ENCODE measurements at places on chromosomes 12 and 14.

DNA sequence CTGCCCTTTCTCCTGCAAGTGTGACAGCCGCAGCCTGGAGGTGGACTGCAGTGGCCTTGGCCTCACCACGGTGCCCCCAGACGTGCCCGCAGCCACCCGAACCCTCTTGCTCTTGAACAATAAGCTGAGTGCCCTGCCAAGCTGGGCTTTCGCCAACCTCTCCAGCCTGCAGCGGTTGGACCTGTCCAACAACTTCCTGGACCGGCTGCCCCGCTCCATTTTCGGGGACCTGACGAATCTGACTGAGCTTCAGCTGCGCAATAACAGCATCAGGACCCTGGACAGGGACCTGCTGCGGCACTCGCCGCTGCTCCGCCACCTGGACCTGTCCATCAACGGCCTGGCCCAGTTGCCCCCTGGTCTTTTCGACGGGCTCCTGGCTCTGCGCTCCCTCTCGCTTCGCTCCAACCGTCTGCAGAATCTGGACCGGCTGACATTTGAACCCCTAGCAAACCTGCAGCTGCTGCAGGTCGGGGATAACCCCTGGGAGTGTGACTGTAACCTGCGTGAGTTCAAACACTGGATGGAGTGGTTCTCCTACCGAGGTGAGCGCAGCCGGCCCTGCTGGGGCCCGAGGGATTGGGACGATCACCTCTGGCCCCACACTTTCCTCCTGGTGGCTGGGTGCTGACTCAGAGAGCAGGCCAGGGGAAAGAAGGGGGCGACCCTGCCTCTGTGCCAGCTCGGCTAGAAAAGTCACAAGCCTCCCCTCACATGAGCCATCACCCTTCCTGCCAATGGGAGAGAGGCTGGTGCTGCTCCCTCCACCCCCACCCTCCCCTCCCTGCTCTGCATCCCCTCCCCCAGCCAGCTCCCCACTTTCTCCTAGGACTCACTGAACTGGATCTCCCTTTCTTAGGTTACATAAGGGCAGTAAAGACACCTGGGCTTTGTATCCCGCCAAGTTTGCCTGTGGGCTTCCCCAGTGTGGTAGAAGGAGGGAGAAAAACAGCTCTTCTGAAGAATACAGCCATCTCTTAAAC, 10.9 kb downstream of the LRTM2 start:
- peak; percentile 11 for DNase-seq

GRCh38 chr12:99767809-99768208, 120.3 kb downstream of the GARIN6 start:
- no peak for DNase-seq

DNA sequence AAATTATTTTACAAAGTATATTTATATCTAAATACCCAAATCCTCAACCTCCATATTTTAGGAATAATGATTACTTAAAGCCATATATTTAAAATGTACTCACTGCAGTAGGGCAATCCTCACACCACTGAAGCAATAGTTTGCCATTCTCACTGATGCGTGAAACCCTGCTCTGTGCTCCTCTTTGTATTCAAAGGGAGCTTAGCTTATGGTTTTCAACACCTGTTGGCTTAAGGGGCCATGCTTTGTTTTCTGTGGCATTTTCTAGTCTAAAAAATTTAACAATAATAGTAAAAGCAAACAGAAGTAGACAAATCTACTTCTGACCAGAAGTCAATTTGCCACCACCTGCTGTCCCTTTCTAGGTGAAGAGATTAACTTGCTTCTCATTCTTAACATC, 294.6 kb downstream of the FLRT2 start:
- DNase-seq = no peak

GRCh38 chr14:76391981-76392690, 16.2 kb downstream of the ESRRB start:
- DNase-seq = no peak

DNA sequence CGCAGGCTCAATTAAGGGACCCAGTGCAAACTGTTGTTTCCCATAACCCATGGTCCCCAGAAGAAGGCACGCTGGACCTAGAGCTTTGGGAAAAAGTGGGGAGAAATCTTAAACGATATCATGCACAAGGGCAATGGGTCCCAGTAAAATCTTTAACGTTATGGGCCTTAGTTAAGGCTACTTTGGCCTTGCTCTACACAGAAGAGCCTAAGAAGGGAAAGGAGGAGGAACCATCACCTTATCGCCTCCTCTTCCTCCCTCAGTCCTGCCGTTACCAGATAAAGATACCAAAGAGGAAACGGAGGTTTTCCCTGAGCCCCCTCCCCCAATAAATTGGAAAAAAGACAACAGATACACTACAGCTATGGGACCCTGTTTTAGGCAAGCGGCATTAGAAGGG, 116.9 kb downstream of the PPHLN1 start:
- no peak for DNase-seq

- DNase-seq = no peak
These were observed 181.3 kb downstream of the ZFP36L1 start for GRCh38 chr14:68611599-68611998.

- no peak for DNase-seq
These were observed 230.1 kb downstream of the FOXN3 start for GRCh38 chr14:89186856-89187376.

- DNase-seq = no peak
These were observed 159.7 kb upstream of the NTF3 start for GRCh38 chr12:5272018-5272785.

DNA sequence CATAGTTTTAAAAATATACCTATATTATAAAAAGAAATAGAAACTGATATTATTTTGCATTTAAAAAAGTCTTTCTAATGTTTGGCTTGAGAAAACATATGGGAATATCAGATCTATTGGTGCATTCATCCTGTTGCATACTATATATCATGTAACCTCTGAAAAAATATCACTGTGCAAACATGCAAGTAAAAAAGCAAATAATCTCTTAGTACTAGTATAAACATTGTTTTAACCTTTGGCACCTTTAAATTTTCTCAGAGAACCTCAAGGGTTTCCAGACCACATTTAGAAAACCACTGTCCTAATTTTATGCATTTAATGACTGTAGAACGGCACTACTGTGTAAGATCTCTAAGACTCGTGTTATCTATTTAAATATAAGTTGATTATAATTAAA, 416.8 kb downstream of the LRFN5 start:
- no peak for DNase-seq

DNA sequence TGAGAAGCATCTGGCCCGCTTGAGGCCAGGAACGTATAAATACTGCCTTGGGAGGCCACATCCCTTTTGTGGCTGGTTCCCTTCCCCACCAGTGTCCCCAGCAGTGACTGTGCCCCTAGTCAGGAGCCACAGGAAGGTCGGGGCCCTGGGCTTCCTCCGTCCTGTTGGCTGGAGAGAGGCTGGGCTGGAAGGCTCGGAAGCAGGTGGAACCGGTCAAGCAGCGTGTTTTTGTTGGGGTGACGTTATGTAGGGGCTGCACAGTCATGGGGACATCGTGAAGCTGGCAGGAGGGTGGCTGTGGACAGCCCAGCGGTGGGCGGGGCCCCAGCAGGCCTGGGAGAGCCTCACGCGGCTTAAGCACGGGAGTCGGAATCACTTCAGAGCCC, 10.1 kb downstream of the XRCC3 start:
- DNase-seq = no peak

GRCh38 chr12:1933342-1934051, 15.0 kb upstream of the CACNA2D4 start:
- no peak for DNase-seq

DNA sequence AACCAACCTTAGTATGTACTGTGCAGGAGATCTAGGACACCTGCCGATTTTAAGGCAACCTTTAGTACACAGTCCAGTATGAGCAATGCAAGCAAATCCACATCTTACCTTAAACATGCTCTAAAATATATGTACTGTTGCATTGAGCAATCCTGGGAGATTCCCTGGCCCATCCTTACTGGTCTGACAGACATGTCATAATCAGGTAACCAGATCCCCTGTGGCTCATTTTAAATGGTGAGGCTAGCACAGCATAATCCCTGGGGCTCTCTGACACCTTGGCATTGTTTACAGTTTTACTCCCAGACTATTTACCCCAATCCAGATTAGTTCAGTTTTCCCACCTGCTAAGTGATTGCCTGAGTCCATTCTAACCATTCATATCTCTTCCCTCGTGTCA, 15.1 kb downstream of the BMAL2 start:
- no peak for DNase-seq

GRCh38 chr14:22838631-22839041, 2.3 kb downstream of the MMP14 start:
- DNase-seq = no peak

GRCh38 chr12:50934371-50934851, 17.9 kb upstream of the HIGD1C start:
- no peak for DNase-seq

DNA sequence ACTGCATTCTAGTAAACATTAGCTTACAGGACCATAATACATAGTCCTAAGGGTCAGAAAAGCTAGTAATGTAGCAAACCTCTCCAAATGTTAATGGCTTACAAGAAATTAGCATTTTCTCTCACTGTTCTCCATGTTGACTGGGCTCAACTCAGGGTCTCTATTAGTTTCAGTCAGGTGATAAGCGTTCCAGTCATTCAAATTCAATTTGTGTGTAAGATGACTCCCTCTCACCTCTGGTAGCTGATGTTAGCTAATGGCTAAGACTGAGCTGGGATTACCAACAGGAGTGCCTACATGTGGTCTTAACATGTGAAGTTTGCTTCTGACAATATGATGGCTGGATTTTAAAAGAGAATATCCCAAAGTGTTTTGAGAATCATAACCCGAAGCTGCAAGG, 630.5 kb upstream of the USP15 start:
- DNase-seq = no peak

DNA sequence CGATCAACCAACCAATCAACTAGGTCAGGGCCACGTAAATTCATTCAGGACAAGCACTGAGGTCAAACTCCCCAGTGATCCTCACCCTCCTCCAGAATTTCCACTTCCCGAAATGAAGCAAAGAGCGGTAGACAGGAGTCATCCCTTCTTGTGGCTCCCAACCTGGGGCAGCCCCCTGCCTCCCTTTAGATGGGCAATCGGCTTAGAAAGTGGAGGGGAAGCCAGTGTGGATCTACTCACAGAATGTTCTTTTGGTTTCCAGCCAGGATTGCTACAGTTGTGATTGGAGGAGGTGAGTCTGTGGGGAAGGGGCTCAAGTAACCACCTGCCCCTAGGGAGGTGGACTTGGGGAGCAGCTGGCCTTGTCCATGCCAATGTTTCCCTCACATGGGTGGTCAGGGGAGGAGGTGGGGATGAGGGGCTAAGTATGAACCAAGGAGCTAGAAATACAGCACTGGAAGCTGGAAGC, 4.1 kb downstream of the IFI27 start:
- no peak for DNase-seq

GRCh38 chr14:41476526-41476925, 130.2 kb upstream of the LRFN5 start:
- DNase-seq = no peak

GRCh38 chr14:89625244-89625713, 208.2 kb upstream of the FOXN3 start:
- DNase-seq = no peak

GRCh38 chr12:89781946-89782550, 73.4 kb upstream of the ATP2B1 start:
- no peak for DNase-seq

DNA sequence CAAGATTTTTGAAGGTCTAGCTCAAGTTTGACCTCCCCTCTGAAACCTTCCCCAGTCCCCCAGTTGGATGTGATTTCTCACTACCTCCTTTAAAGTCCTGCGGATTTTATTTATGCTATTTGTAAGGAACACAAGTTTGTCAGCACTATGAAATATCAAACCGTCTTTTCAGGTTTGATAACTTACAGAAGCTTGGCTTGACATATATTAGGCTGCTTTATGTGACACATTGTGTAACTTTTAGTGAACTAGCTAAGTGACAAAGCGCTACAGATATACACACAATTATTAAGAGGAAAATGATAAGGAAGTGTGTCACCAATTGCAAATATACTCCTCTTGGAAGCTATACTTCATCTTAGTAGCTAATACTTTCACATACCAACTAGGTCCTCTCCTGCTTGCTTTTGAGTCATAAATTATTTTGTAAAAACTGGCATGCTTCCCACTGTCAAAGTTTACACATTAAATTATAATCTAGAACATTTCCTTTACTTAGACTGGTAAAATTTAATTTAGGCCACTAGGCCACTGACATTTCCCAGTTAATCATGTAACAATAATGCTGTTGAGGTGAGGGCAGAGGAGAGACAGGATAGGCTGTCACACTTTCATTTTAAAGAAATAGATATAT, 149.5 kb downstream of the TMTC3 start:
- DNase-seq = no peak

DNA sequence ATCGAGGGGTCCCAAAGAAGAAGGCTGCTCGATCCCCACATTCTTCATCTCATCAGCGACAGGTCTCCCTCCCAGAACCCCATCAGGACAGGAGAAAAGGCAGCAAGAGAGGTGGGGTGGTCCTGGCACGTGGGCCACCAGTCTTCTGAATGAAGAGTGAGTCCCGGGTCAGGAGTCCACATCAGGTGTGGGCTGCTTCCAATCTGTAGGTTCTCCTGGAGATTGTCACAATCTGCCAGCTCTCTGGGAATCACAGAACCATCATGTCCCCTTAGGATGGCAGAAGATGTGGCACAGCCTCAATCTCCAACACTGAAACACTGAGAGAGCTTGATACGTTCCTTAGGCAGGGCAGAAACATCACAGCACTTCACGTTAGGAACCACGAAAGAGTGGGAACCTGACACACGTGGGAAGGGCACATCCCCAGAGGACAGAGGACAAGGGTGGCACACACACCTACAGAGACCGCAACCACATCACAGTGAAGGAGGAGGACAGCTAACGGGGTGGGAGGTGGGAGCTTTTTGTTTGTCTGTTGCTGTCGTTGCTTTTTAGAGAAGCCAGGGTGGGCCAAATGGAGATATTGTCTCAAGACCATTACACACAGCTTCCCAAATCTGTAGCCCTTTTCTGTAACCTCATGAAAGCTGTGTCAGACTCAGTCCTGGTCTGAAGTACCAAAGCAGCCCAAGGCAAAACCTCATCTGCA, 284.5 kb downstream of the DPF3 start:
- no peak for DNase-seq

DNA sequence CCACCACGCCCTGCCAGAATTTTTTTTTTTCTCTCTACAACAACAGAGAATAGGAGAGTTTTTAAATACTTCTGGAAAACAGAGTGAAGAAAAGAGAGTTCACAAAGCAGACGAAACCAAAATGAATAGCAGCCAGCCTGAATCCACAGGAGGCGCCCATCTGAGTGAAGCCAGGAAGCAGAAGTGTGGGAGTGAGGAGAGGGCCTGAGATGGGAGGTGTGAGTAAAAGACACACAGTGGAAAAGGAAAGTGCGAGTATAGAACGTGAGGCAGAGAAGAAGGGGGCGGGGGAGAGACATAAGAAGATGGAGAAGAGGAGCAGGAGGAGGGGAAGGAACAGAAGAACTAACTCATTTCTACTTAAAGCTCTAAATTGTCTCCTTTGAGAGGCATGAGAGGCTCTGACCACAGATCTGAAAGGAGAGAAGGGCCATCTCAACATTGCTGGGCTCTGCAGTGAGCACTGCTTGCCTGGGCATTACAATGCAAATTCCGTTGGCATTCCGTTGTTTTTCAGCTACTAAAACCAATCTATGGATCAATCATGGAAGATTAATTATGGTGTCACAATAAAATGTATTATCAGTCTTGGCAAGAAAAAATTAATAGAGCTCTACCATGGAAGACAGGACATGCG, 140.1 kb upstream of the CPSF6 start:
- no peak for DNase-seq
